CD8-positive, alpha-beta T cell (primary cell): ENCODE measurements at places on chromosomes 5 and 9.

- no peak for DNase-seq
Measured at GRCh38 chr9:89305868-89306267, 5.1 kb upstream of the CKS2 start.

GRCh38 chr5:120122703-120123102 is 341.4 kb upstream of the PRR16 start:
- no peak for DNase-seq

DNA sequence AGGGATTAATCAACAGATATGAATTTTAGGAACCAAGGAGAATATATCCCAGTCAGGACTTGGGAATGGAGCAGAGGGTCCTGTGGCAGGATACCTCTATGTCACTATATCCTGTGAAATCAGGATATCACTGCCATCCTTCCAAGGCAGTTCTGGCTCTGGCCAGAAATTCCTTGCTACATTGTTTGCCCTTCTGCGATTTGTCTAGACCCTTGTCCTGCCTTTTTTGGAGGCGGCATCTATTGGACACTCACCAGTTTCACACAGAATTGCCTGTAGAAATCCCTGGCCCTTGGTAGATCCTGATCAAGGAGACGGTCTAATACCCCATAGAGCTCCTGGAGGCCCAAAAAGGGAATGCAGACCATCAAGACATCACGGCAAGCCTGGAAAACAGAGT is 71.2 kb downstream of the MROH2B start:
- no peak for DNase-seq

DNA sequence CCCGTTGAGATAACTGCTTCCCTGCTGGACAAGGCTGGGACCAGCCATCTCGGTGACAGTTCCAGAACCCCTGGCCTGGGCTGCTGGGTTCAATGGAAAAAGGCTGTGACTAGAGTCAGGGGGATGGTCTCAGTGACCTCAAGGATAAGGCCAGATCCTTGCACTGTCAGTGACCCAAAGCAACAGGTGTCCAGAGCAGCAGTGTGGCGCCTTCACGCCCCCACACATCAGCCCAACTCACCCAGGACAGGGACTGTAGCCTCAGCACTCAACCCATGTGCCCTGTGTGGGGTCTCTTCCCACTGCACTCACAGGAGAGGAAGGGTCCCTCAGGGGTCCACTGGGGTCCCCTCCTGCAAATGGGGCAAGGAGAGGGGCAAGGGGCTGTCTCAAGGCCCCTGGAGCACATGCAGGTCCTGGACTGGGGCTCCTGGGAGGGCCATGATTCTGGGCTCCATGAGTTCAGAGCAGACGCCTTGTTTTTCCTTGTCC is 698 bp upstream of the LCN2 start:
- no peak for DNase-seq

- DNase-seq = no peak
Measured at GRCh38 chr9:86598411-86599239, 244.4 kb upstream of the TUT7 start.

- DNase-seq = no peak
Measured at GRCh38 chr9:21465859-21466518, 16.1 kb downstream of the IFNE start.

DNA sequence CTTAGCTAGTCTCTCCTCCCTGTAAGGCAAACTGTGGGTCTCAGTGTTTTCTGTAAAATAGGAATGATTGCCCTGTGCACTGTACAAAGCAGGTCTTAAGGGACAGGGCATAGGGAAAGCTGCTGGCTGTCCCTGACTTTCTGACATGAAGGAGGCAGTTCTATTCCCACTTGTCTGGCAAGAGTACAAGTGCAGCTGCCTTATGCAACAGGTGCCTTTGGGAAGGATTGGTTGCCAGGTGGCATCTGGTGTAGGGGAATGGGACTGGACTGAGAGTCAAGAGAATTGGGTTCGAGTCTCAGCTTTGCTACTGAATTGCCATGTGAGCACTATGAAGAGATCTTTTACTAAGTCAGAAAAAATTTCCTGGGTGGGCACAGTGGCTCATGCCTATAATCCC is 10.0 kb downstream of the BSPRY start:
- no peak for DNase-seq

DNA sequence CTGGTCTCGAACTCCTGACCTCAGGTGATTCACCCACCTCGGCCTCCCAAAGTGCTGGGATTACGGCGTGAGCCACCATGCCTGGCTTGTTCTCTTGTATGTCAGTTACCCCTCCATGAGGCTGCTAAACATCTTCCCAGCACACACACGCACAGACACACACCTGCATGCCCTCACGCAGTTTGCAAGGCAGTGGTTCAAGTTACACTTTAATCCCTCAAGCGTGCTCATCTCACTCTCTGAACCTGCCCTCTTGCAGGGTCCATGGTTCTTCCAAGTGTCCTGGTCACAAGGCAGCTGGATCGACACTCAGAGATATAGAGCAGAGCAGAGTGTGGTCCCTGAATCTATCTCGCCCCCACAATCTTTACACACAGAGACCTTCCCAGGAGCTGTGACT is 34.1 kb upstream of the RUFY1 start:
- DNase-seq = no peak

- DNase-seq = no peak
Measured at GRCh38 chr9:107794259-107794658, 304.7 kb upstream of the KLF4 start.

DNA sequence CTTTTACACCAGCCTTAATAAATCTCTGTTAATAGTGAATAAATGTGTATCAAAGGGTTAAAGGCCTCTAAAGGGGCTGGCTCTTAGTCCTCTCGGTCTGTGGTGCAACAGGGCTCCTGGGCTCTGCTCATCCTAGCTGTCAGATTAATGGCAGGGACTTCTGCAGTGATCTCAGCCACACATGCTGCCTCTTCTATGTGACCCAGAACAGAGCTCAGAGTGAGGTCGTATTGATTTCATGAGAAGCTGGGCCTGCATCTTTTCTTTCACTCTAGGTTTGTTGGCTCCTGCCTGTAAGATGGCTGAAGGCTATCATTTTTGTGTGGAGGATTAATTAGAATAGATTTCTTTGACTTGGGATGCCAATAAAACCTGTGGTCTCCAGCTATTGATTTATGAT is 165.0 kb upstream of the GLRA1 start:
- DNase-seq = no peak

GRCh38 chr5:137234973-137235943 is 263.9 kb downstream of the SPOCK1 start:
- DNase-seq = no peak

DNA sequence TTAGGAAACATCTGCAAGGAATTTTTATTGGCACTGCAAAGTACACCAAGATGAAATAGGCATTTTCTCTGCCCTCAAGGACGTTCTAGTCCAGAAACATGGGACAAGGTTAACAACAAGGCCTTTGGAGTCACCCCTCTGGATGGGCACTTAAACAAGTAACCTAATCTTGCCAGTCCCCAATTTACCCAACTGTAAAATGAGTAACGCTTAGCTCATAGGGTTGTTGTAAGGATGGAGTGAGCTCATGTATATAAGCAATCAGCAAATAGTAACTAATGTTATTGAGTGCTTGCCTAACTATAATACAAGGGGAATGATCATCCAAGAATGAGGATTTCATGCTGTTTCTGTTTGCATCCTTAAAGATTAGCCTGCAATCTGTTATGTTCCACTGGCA is 189.3 kb downstream of the PAPPA start:
- DNase-seq = no peak

- DNase-seq = no peak
Measured at GRCh38 chr5:33059081-33059480, 348.0 kb downstream of the NPR3 start.

DNA sequence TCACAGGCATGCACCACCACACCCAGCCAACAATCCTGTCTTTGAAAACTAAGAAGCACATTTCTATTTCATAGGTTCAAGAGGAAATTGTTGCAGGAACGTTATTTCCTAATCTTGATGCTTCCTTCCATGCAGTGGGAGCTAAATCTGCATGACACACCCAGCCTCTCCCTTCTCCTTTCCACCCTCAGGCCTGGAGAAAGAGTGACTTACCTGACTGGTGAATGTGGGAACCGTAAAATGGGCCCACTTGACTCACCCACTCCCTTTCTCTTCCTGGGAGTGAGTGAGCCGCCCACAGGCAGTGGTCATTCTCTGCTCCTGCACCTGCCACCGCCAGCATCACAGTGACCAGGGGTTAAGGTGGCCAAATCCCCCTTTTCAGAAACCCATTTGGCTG is 78.2 kb downstream of the C9orf50 start:
- DNase-seq = no peak

DNA sequence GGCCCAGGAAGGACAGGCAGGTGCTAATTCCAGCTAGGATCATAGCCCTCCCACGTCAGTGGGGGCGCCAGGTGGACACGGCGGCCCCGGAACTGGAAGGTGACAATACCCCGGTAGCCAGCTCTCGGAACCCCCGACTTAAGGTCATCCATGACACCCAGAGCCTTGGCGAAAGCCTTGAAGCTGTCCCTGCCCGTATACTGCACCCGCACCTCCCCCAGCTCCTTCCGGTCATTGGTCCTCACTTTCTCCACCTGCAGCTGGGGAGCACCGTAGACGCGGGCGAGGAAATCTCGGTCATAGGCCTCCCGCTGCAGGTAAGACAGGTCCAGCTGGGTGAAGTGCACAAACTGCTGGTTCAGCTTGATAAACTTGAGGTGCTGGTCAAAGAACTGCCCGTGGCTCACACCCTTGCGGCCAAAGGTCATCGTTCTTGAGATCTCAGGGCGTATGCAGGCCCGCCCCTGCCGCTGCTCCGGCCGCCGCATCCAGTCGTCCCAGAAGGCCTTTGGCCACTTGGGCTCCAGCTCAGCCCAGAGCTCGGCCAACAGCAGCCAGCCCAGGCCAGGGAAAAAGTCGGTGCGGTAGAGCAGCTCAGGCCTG is 10.9 kb downstream of the MGAT1 start:
- no peak for DNase-seq
